NK-92 treated with Interleukin-12 subunit alpha and Interleukin-12 subunit beta, amount 100 ng/mL, for 24 hours (cell line): ENCODE measurements at places on chromosomes 3 and 15.

DNA sequence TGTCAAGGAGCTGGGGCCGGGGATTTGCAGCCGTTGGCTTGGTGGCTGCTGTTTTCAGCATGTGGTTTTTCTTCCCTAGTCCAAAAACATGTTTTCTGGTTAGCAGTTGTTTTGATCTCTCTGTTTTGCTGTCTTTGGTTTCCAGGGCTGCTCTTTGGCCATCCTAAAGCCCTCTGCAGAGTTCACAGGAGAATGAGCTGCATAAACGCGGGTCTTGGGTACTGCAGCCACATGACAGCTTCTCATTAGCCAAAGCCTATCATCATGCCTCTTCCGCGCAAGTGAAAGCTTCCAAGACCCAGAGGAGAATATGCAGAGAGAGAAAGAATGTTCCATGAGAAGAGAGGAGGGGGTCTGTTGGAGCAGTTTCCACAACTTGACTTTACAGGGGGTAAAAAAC lies 138.5 kb downstream of the NTRK3 start:
- no peak for DNase-seq

- DNase-seq, result no peak
These were observed 457.0 kb upstream of the ALCAM start for GRCh38 chr3:104909721-104910120.

GRCh38 chr3:69770219-69770618 lies 31.0 kb downstream of the MITF start:
- DNase-seq, result no peak

- no peak for DNase-seq
These were observed 10.8 kb downstream of the SAMMSON start for GRCh38 chr3:70010346-70010745.

- no peak for DNase-seq
These were observed 71.5 kb downstream of the ZMAT3 start for GRCh38 chr3:179000144-179000543.

- DNase-seq, result no peak
These were observed 43.9 kb upstream of the PARP14 start for GRCh38 chr3:122636697-122637096.

DNA sequence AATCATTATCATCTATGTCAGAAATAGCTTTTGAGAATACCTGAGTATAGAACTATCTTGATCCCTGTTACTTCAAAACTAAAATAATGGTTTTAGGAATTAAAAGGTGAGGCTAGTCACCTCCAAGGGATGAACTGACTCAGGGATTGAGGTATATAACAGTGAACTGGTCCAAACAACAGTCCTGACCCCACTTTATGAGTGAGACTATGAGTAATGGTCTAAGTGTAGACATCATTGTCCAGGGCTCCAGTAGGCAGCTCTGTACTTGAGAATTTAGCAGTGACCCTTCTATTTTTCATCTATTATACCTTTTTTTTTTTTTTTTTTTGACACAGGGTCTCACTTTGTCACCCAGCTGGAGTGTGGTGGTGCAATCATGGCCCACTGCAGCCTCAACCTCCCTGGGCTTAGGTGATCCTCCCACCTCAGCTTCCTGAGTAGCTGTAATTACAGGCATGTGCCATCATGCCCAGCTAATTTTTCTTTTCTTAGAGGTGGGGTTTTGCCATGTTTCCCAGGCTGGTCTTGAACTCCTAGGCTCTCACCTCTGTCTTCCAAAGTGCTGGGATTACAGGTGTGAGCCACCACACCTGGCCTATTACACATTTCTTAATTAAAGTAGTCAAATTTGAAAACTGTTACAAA lies 36.3 kb downstream of the MLH1 start:
- DNase-seq, result no peak

- no peak for DNase-seq
These were observed 449.8 kb upstream of the TPRG1 start for GRCh38 chr3:188721990-188722389.

DNA sequence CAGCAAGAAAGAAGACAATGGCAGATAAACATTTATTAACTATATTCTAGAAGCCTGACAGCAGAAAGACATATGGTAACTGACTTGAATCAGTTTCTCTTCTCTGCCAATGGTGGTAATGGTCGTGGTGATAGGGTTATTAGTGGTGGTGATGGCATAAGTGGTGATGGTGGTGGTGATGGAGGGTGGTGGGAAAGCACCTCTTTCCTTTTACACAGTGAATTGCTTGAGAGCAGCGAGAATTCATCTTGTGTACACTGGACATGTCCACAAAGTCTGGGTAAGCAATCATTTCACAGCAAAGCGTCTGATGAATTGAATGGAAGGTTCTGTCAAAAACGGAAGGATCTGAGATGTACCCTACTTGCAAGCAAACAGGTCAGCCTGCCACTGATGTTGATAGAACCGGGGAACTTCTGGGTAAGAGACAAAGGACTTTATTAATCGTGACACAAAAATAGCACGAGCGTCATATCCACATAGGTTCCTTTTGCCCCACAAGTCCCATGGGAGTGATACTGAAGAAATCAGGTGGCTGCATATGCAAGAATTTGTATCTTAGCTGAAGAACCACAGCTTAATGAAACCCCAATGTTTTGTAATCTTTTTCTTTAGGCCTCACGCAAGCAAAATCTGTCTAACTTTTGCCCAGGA lies 23.5 kb upstream of the TBC1D5 start:
- DNase-seq, result no peak

GRCh38 chr3:34024447-34025240 lies 226.2 kb downstream of the PDCD6IP start:
- DNase-seq, result no peak

- no peak for DNase-seq
These were observed 28.0 kb downstream of the GLDN start for GRCh38 chr15:51369451-51369761.

DNA sequence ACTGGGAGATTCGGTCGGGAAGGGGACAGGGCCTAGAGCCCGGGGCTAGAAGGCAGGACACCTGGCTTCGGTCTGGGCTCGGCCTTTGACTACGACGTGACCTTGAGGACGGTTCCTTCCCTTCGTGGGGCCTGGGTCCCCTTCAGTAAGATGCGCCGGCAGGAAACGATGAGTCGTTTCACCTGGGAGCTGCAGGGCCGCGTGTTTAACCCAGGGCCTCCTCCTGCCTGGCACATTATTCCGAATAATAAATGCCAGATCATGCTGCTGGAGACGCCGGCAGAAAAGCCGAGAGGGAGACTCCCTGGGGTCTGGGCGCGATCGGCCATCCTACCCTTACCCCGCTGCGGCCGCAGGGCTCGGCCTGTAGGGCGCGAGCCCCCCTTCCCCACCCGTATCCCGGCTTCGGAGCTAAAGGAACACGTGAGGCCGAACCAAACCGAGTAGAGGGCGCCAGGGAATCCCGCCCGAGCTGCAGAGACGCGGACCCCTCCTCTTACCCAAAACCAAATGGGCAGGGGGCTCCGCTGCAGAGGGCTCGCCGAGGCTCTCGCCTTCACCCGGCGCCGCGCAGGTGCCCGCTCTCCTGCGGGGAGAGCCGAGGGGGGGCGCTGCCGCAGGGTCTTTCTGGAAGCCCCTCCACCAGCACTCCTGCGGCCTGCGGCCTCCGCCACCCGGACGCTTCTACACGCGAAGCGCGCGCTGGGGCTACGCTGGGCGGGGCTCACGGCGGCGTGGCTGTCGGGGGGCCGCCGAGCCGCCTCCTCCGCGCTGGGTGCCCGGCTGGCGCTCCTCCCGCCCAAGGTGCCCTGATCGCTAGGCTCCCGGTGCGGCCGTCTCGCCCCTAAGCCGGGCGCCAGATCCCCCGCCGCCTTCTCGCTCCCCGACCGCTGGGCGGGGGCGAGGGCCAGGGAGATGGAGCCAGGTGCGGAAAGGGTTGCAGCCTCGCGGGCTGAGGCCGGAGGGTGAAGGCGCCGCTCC lies at the start of gene BDH1:
BDH1 (minus strand) TSS at position 688 of the 981 bp plus-strand sequence. CDS start 9,525 bp downstream, outside the sequence.
- peak; percentile 69 for DNase-seq

- no peak for DNase-seq
These were observed 466.3 kb downstream of the ZIC1 start for GRCh38 chr3:147875498-147875897.

GRCh38 chr3:54706738-54707137 lies 221.1 kb downstream of the LRTM1 start:
- DNase-seq, result no peak

GRCh38 chr3:170835336-170835735 lies 34.7 kb downstream of the RPL22L1 start:
- DNase-seq, result no peak

DNA sequence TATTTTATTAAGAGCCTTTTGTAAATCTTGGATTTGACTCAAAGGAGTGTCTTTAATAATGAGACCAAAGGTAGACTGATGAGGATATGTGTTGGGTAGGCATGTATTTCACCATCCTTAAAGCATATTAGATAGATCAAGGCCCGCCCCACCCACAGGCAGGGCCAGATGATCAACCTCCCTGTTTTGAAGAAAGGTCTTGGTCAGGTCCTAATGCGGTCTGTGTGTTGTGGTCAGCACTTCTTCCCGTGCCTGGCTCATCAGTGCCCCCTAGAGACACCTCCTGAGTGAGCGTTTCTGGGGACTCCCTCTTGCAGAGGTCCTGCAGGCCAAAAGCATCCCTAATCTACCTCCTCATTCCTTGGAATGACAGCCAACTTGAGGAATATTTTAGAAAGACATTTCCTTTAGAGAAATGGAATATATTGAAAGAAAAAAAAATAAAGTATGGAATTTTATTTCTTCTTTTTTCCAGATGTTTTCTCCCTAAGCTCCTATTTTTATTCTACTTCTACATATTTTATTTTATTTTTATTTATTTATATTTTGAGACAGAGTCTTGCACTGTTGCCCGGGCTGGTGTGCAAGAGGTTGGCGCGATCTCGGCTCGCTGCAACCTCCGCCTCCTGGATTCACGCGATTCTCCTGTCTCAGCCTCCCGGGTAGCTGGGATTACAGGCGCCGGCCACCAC lies 6.0 kb downstream of the TM4SF4 start:
- peak; percentile 74 for DNase-seq

- DNase-seq, result no peak
These were observed 27.4 kb downstream of the SPESP1 start for GRCh38 chr15:68957696-68958095.

- no peak for DNase-seq
These were observed 143.3 kb upstream of the GMNC start for GRCh38 chr3:191005790-191006189.

GRCh38 chr15:62844564-62845240 lies 197.8 kb upstream of the TPM1 start:
- no peak for DNase-seq

- no peak for DNase-seq
These were observed 18.0 kb upstream of the RAD18 start for GRCh38 chr3:8981296-8981695.

DNA sequence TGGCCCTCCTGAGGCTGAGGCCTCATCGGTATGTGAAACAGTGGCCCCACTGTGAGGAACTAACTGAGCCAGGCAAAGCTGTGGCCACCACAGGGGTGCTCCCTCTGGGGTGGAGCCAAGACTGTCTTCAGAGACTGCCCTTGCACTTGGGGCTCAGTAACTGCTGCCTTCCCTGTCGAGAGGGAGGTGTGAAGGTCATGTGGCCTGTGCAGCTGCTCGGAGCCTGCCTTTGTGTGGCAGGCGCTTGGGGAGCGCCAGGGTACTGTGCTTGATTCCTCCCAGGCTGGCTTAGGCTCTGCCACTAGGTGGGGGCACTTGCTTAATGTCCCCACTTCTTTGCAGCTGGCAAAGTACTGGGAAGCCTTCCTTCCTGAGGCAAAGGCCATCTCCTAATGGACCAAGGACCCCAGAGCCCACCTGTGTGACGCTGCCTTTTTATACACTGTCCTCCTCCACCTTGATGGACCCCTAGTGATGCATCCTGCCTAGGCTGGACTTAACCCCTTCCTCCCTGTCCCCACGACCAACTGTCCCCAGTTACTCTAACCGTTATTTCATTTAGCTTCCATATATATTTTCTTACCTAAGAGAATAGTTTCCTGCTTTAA lies 14.2 kb upstream of the SNX22 start:
- DNase-seq, result no peak
